ENCODE measurements at places on chromosomes 11 and 22.

DNA sequence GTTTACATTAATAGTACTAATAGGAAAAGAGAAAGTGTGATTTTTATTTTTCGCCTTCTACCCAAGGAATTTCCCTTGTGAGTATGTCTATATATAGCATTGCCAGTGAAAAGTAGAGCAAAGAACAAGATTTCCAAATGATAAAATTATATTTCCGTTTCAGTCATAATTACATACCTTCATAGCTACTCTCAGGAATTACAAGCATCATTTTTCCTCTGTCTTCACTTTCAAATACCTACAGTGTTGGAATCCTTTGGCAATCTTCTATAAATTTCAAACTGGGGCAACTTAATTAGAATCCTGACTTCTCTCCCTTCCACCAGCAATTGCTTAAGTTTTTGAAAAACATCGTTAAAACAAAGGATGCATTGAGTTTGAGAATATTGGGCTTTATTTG is 35.5 kb upstream of the SPON1 start:
- DNase-seq, result no peak

GRCh38 chr11:86408845-86409244 is 34.2 kb downstream of the CCDC81 start:
- no peak for DNase-seq

GRCh38 chr11:30106222-30107181 is 89.7 kb upstream of the KCNA4 start:
- DNase-seq, result no peak

DNA sequence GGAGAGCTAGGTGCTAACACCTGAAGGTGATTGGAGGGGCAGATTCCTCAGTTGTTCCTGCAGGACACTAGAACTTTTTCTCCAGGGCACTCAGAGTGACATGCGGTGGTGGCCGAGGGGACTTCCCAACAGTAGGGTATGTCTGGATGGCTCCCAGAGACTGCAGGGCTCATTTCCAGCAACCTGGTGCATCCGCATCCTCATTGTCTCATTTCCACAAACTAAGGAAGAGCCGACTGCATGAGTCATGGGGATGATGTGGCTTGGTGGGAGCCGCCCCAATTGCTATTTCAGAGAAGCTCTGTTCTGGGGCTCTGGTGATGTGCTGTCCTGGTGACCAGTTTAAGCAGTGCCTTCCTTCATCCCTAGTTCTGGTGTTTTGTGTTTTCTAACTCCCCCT is 2.8 kb upstream of the ROBO4 start:
- no peak for DNase-seq

- DNase-seq, result no peak
Measured at GRCh38 chr11:86418917-86419316, 44.2 kb downstream of the CCDC81 start.

GRCh38 chr22:23058481-23059283 is 11.6 kb upstream of the GNAZ start:
- no peak for DNase-seq

DNA sequence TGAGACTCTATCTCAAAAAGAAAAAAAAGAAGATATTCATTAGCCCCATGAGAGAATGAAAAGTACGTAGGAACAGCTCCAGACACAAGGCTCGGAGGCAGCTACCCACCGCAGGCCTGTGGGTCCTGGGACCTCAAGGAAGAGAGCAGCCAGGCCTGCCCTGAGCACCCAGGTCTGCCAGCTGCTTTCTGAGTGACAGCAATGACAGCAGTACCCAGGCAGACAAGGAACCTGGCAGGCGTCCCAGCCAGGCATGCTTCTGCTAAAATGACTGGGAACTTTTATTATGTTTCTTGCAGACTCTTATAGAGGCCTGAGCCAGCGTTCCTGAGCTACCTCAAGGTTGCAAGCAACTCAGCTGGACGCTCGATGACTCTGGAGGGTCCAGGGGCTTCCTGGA is 31.6 kb downstream of the CPT1A start:
- no peak for DNase-seq

DNA sequence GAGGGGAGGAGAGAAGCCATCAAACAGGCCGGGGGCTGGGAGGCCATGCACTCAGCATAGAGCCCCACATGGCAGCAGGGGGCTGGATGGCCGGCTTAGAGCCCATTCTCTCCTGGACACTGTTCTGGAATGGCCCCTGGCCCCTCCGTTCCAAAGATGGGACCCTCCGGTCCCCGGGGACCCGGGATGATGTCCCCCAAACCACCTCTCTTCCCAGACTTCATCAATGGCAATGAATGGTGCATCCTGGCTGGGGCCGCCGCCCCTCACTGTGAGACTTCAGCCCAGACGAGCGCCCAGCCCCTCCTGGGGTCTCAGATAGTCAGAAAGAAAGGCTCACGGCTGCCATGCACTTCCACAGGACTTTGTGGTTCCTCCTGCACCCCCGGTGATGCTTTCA is 13.8 kb upstream of the RTN4R start:
- DNase-seq, result no peak

DNA sequence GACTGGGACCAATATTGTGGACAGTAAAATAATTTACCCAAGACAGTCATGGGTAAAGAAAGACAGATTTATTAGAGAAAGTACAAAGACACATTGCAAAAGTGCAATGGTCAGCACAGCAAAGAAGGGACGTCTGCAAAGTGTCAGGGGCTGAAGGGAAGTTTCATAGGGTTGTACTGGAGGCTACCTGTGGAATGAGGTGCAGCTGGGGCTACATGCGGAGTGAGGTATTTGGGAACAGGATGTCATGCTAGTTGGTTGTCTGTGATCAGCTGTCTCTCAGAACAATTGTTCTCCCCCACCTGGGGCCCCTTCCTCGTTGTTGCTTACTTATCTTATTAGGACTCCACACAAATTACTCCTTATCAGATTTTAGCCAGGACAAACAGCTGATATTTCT is 11.4 kb upstream of the APOL3 start:
- no peak for DNase-seq

DNA sequence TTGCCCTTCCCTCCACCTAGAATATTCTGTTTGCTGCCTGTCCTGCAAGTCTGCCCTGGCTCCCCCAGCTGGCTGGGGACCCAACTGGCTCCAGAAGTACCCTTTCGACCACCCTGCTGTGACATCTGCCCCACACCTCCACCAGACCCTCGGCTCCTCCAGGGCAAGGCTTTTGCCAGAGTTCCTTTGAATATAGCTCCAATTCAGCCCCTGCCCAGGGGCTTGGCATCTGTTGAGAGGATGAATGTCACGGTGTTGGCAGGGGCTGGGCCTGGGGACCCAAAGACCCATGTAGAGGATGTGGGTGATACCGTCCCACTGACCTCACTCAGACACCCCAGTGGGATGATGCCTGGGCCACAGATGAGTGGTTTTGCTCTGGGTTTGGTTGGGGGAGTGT is 4.0 kb downstream of the NLRP6 start:
- no peak for DNase-seq

DNA sequence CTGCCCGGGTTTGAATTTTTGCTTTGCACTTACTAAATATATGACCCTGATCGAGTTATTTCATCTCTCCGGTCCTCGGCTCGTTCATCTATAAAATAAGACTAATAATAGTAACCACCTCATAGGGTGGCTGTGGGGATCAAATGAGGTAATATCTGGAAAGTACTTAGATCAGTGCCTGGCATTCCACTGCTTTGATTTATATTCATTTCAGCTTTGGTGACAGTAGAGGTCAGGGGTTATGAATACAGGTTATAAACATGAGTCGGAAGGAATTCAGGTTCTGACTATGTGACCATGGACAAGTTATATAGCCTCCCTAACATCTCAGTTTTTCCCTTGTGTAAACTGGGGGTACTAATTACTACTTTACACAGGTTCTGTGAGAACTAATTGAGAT is 2.9 kb upstream of the TEAD1 start:
- no peak for DNase-seq

GRCh38 chr22:30187529-30188407 is 58.8 kb downstream of the LIF start:
- DNase-seq, result no peak

- DNase-seq, result no peak
Measured at GRCh38 chr22:31742115-31742514, 7.8 kb downstream of the PRR14L start.

DNA sequence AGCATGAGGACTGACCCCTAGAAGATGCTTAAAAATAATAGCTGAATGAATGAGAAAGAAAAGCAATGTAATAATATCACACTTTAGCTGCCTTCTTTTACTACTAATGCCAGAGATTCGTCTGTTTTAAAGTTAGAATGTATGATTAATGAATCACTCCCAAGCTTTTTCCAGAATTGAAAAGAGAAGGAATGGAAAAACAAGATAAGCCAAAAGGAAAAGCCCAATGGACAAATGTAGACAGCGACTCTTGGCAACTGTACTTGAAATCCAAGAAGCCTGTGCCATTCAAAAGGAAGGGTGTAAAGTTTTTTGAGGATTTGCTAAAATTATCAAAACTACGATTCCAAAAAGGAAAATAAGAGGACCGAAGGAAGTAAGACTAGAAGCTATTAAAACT is 40.8 kb upstream of the PAMR1 start:
- no peak for DNase-seq

GRCh38 chr22:46547883-46548244 is 10.4 kb upstream of the CELSR1 start:
- DNase-seq, result no peak

GRCh38 chr11:58434217-58434616 is 6.3 kb upstream of the OR5B2 start:
- DNase-seq, result no peak

DNA sequence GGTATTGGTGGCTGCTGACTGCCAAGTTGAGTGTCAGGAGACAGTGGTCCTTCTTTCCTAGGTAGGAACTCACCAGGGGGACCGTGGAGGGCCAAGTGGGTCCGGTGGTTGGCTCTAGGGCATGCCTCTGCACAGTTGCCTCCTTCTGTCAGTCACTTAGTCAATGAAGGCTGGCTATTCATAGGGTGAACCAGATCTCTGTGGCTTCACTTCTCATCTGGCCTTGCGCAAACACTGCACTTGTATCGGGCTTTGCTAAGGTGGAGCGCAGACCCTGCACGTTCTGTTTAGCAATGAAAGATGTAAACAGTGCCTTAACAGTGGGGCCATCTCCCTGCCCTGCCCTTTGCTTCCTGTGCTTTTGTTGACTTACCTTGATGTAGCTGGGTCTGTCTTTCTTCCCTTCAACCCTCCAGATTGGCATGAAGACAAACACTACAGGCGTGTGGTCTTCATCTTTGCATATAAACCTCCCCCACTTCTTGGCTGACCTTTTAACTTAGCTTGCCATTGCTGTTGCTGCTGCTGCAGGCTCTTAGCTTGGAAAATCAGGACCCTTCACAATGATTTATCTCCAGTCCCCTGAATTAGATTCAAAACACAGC is 6.7 kb upstream of the SORL1-AS1 start:
- no peak for DNase-seq

DNA sequence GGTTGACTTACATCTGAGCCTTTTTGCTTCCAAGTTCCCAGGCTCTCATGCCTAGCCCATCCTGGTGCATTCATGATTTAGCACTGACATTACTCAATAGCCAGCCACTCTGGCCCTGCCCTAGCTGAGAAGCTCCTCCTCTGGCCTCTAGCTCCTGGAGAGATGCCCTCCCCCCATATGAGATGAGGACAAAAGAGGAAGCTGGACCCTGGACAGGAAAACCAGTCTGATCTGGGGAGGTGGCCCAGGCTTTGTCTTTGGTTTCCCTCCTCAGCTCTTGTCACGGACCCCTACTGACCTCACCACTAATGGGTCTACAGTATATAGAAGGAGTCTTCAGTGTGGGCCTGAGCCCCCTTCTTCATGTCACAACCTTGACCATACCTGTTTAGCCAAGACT is 3.0 kb downstream of the RHOG start:
- DNase-seq, result no peak

GRCh38 chr11:70210051-70210501 is 7.0 kb downstream of the FADD start:
- DNase-seq, result no peak

DNA sequence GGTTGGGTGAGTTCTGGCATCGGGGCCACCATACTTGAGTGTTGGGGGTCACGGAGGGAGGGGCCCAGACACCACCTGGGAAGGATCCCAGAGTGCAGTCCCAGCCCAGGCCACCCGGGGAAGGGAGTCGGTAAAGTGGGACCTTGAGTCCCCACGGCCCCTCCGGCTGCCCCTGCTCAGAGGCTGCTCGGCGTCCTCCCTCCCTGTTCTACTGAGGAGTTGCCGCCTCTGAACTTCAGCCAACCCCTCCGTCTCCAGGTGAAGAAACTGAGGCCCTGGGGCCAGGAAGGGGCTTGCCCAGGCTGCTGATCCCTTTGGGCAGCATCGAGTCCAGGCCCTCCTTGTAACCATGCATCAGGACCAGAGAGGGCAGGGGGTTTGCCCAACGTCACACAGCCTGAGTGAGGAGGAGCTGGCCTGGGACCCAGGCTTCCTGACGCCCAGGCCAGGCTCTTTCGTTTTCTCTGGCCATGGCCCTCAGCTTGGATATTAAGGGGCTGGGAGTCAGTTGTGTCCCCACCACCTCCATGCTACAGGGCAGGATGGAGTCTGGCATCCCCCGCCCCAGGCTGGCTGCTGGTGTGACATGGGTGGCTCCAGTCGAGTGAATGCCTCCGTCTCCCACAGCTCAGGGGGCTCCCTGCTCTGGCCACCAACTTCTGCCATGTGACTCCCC is 1.3 kb downstream of the PARVG start:
- no peak for DNase-seq

- DNase-seq, result no peak
Measured at GRCh38 chr11:17371614-17372013, 16.8 kb downstream of the KCNJ11 start.

GRCh38 chr22:48640890-48641841 is 1186.5 kb downstream of the BRD1 start:
- DNase-seq, result no peak

DNA sequence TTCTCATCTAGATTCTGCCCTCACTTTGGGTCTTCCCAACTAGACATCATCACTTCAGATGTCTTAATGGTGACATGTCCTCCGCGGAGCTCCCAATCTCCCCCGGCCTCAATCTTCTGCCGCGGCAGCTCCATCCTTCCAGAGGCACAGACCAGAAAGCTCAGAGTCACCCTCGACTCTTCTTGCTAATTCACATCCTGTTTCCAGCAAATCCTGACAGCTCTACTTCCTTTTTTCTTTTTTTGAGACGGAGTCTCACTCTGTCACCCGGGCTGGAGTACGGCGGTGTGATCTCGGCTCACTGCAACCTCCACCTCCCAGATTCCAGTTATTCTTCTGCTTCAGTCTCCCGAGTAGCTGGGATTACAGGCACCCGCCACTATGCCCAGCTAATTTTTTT is 54.5 kb downstream of the CACNG2 start:
- no peak for DNase-seq

- no peak for DNase-seq
Measured at GRCh38 chr11:69912161-69912910, 93.1 kb upstream of the FGF3 start.

GRCh38 chr22:48957311-48957986 is 870.2 kb downstream of the BRD1 start:
- no peak for DNase-seq

- DNase-seq, result no peak
Measured at GRCh38 chr11:26109658-26110368, 222.1 kb upstream of the ANO3 start.
